ENCODE measurements at places on chromosomes 12 and 14. TPM values are rescaled to one million over a fixed set of nuclear protein-coding genes. Genes with fewer than 3 reads are reported as not detected.

DNA sequence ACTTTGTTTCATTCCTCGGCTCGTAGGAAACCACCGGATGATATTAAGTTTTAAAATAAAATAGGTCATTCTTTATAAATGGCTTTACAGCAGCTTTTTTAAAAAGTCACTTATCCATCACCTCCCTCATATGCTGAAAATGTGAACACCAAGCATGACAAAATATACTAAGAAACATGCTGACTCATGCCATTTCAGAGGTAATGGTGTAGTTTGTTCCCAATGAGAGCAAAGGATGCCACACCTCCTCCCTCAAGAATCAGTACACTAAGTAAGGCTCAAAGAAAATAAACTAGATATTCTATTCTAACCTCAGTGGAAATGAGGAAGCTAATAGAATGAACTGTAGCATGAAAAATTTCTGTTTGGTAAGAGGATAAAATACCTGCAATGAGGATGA is 5.5 kb upstream of the DIO2 start:
- no peak for DNase-seq

Gene DCN
- 16.2 TPM for total RNA-seq

Gene LMNTD1
- total RNA-seq, result 0.82 TPM

DNA sequence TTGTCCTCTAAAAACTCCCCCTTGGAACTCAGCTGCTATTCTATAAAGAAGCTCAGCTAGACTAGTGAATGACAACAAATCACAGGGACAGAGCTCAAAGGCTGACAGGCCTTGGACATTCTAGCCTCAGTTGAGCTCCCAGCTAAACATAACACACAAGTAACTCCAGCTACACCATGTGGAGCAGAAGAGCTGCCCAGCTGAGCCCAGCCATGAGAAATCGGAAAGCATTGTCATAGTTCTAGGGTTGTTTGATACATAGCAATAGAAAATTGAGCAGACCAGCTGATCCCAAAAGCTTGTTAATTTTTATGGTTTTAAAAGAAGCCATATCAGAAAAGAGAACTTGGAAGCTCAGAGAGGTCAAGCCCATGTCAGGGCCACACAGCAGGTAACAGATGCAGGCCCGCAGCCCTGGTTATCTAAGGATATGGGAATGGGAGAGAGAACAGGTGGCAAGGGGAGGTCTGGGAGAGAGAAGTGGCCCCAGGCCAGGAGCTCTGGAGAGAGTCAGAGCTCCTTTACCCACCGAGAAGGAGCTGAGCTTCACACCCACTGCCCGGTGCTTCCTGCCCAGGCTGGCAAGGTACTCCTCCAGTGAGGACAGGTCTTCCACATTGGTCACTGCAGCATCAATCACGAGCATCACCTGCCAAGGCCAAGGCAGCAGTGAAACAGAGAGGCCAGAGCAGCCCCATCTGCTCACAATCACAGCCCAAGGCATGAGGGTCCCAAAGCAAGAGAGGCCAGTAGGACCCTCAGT is 2.9 kb downstream of the NGB start:
- DNase-seq, result no peak

- DNase-seq, result no peak
These were observed 10.3 kb upstream of the AMN start for GRCh38 chr14:102911991-102912761.

Gene ALDH6A1
- total RNA-seq, result 9.9 TPM

Data from glomerular endothelial cell (primary cell).